T-helper 1 cell treated with Interleukin-12 subunit alpha and Interleukin-12 subunit beta and Interleukin-4 antibody, amounts not matched to agents 30 ng/mL and 1 ng/mL, for 36 hours (primary cell): ENCODE measurements at places on chromosomes 2 and 18. TPM values are rescaled to one million over a fixed set of nuclear protein-coding genes. Genes with fewer than 3 reads are reported as not detected.

NDC80 gene
- total RNA-seq, result 48.9 and 51.3 TPM in 2 replicates

STK16 gene
- total RNA-seq, result 32.3 and 34.2 TPM in 2 replicates

AGXT gene
- total RNA-seq, result not detected in 2 replicates

LRP2 gene
- total RNA-seq, result 0.07 TPM in 1 of 2 replicates, not detected in the other
